ENCODE measurements at places on chromosomes 3 and 15.

GRCh38 chr3:50299638-50299928, 378 bp upstream of the HYAL3 start:
- no peak for DNase-seq

DNA sequence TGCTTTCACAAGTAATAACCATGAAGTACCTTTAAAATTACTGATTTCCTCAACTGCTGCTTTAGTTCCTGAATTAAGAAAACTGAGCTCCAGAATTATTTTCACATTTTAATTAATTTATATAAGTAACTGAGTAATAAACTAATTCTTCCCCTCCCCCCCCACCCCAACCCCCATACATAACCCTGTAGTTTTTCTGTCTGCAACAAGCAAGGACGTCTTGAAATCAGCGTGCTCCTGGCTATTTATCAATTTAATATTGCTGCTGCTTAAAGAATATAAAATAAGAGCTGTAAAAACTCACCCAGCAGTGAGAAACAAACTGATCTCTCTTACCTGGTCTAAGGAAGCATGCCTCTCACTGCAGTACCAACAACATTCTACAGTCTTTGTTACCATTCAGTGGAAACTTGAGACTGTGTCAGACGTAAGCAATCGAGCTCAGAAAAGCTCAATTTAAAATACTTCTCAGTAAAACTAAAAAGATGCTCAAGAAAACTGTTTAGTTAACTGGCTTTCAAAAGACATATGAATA, 121.0 kb downstream of the TFDP2 start:
- peak; percentile 44 for DNase-seq

DNA sequence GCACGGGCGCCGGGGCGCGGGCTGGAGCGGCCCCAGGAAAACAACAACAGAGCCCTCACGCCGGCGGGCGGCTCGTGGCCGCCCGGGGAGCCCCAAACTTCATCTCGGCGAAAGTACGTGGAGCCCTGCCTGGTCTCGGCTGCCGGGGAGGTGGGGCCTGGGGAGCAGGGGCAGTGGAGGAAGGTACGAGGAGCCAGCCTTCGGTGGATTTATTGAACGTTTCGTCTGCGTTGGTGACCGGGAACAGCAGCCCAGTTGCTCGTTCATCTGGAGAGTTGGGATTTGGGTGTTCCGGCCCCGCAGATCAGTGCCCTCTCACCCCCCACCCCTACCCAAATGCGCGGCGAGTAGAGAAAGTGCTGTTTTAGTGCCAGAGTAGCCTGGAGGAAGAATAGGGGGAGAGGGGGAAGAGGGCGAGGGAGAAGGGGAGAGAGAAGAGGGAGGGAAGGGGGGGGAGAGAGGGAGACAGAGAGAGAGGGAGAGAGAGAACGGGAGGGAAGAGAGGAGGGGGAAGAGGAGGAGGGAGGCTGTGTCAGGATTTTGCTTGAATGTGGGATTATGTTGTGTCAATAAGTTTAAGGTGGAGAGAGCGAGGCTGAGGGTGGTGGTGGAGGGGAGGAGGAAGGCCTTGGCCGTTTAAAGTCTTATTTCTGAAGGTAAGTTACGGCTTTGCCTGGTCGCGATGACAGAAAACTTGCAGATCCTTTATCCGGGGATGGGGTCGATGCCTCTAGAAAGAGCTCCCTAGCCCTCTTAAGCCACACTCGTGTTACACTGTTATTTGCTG, 970 bp downstream of the BBX start:
- peak; percentile 63 for DNase-seq

- DNase-seq, result no peak
These were observed 127.4 kb downstream of the NR2E3 start for GRCh38 chr15:71937650-71938311.

DNA sequence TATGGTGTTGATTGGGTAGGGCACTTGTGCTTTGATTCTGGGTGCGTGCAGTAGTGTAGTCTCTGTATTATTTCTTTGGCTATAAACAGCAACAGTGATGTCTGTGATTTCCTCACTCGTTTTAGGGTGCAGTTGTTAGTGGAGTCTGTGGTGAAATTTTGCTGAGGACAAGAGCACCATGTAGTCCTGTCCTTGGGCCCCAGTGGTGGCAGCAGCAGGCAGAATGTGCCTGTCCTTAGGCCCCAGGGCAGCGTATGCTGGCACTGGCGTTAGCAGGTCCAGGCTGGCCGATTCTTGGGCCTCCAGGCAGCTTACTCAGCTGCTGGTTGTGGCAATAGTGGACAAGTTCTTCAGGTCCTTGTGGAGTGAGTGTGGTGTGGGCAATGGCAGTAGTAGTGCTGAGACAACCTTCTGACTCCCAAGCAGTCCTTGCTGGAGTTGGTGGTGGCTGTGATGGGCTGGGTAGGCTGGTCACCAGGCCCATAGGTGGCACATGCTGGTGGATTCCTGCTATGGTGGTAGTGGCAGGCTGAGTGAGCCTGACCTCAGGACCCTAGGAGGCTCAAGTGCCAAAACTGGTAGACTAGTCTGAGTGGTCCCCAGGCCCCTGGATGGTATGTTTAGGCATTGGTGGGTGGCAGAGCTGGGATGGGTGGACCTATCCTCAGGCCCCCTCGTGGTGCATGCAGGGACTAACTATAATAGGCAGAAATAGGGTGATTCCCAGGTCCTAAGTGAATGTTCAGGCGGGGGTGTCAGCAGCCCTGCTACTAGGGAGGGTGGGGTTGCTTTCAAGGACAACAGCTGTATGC, 56.3 kb downstream of the TNFAIP8L3 start:
- DNase-seq, result no peak

DNA sequence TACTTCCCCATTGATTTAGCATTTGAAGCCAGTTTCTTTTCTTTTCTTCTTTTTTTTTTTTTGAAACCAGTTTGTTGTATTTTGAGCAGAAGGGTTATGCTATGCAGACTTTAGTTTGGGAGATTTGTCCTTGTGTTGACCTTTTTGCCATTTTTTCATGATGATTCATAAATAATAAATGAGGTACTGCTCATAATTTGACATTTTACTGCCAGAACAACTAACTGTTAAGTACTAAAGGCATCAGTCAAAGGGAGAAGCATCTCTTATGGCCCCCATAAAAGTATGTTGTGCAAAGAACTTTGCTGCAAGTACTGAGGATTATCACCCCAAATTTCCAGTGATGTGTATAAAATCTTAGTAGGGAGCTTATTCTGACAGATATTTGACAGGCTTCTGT, 1.7 kb upstream of the GPR87 start:
- DNase-seq, result no peak

- DNase-seq, result no peak
These were observed 103.3 kb downstream of the PCCB start for GRCh38 chr3:136353461-136353860.

GRCh38 chr3:171874251-171874681, 31.1 kb downstream of the TMEM212 start:
- peak; percentile 33 for DNase-seq

DNA sequence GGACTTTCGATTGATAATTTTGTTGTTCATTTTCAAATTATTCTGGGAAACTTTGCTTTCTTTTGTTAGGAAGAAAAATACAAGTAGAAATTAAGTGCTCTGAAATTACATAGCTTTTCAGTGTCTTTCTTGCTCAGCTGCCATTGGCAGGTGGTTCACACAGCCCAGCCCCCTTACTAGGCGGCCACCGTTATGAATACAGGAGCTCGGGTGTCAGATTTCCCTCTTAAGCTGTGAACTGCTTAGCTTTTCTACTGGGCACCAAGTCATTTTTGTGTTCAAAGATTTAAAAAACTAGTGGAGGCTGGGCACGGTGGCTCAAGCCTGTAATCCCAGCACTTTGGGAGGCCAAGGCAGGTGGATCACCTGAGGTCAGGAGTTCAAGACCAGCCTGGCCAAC, 55.2 kb downstream of the HMG20A start:
- no peak for DNase-seq

GRCh38 chr15:63291507-63291906, 14.1 kb downstream of the APH1B start:
- DNase-seq, result peak; percentile 25

DNA sequence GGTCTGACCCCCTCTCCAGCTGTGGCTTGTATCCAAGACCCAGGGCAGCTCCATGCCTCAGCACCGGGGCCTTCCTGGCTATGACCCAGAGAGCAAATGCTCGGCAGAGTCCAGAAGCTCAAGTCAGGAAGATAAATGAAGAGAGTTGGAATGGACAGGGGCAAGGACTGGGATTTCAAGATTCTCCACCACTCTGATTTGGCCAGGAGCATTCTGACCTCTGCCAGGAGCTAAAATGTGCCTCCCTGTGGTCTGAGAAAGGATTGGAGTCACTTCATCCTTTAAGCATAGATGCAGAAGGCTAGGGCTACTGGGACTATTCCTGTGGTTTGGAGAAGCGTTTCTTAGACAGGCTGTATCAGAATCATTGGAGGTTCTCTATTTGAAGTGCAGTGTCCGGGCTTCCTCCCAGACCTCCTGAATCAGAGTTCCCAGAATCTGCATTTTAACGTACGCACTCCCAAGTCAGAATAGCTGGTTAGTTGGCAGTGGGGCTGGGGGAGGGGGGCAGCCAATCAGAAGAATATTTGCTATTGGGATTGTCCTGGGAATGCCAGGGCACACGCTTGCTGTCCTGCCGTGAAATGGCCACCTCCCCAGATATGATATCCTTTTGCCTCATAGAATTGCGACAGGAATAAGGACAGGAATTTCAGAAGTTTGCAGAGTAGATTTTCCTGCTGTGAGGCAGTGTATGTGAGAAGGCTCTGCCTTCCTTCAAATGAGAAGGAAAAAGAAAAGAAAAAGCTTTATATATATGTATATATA, 57.4 kb downstream of the HRH1 start:
- DNase-seq, result no peak

DNA sequence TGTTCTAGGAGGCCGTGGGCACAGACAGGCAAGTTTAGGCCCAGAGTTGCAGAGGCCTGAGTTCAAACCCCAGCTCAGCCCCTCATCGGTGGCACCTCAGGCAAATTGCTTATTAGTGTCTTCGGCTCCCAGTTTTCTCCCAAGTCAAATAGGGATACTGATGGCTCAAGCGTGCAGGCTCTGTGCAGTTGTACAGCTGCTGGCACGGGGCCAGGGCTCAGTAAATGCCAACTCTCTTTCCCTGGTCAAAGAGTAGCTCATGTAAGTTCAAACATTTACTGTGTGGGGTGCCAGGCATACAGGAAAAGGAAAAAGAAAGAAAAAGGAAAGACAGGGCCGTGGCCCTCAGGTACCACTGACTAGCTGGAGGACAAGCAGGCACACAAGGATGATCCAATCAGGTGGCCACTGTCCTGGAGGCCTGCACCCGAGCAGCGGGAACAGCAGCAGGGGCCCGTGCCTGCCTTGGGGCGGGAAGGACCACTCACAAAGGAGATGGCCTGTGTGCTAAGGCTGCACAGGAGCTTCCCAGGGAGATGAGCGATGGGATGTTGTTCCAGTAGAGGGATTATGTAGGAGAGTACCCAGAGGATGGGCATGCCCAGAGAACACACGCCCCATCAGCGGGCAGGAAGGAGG, 70.8 kb downstream of the TBC1D2B start:
- no peak for DNase-seq

GRCh38 chr15:36888011-36888992, 212.0 kb downstream of the MEIS2 start:
- no peak for DNase-seq

DNA sequence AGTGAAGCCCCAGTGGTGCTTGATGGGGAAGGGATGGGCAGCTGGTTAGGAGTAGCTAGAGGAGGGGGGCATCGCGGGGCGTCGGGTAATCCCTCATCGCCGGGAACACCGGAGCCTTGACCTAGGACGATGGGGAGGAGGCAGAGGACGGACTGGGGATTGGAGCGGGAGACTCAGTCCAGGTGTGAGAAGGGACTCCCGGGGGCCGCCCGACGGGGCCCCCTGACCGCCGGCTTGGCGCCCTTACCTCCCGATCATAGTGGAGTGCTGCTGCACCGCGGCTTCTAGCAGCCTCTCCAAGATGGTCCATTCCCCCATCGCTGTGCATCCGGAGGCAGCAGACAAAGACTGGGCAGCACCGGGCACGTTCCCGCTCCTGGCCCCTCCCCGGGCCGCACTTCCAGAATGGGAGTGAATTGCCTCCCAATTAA, 612 bp downstream of the GJD2 start:
- no peak for DNase-seq

DNA sequence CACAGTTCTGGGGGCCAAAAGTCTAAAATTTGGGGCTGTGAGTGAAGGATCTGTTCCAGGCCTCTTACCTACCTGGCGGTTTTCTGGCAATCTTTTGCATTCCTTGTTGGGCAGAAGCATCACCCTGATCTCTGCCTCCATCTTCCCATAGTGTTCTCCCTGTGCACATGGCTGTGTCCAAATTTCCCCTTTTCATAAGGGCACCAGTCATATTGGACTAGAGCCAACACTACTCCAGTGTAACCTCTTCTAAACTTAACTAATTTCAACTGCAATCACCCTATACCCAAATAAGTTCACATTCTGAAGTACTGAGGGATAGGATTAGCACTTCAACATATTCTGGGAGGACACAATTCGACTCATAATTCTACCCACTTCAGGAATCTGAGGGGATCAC, 85.0 kb downstream of the CCNL1 start:
- DNase-seq, result no peak

- DNase-seq, result no peak
These were observed 12.6 kb upstream of the VIPR1 start for GRCh38 chr3:42489937-42490227.

- peak; percentile 73 for DNase-seq
These were observed 5.5 kb downstream of the SMAD6 start for GRCh38 chr15:66707310-66708082.

- no peak for DNase-seq
These were observed 41.9 kb downstream of the ZNF621 start for GRCh38 chr3:40566694-40567093.

- no peak for DNase-seq
These were observed 914 bp upstream of the PAQR5 start for GRCh38 chr15:69297642-69298353.

DNA sequence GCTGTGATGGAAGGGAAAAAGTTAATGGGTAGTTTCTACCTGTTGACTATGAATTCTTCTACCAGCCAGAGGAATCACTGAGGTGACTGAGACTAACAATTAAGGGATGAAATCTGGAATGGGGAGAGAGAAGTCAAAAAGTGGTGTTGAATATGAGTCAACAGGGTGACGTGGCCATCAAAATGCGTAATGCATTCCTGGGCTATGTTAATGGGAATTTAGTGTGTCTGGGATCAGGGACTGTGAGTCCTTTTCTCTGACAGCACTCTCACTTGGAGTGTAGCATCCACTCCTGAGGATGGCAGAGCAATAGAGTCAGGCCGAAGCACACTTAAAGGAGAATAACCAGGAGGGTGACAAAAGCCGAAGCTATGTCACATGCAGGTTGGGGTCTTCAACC, 60.4 kb downstream of the MESD start:
- peak; percentile 85 for DNase-seq

DNA sequence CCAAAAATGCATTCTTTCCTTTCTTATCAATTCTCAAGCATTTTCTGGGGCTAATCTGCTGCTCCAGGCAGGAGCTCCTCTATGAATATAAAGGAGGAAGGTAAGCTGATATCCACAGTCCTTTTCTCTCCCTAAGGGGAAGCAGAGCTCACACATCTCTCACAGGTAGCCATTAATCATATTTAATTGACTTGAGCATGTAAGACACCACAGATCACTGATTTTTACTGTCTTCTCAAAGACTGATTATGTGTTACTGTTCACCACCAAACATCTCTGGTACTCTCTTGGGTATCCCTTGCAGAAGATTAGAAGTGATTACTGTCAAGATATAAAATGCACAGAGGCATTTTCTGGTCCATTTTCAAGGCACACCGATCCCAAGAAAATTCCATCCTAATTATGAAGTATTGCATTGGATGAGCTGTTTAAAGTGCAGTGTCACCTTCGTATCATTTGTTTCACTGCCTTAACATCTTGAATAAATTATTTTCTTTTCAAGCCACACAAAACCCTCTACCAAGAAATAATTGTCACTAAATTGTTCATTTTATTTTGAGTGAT, 100.7 kb downstream of the ARPP21 start:
- DNase-seq, result no peak
